Aorta (tissue), 5 donors: ENCODE measurements at places on chromosomes 2 and 18. TPM values are rescaled to one million over a fixed set of nuclear protein-coding genes. Genes with fewer than 3 reads are reported as not detected.

The PCARE gene
- not detected for total RNA-seq

The FKBP1B gene
- total RNA-seq, result 5.9 TPM

The SP5 gene
- total RNA-seq, result 3.6 TPM

The ATOH8 gene
- 68.5 TPM for total RNA-seq

The HRH4 gene
- total RNA-seq, result 0.15 TPM
